ENCODE measurements at places on chromosomes 12 and 14.

DNA sequence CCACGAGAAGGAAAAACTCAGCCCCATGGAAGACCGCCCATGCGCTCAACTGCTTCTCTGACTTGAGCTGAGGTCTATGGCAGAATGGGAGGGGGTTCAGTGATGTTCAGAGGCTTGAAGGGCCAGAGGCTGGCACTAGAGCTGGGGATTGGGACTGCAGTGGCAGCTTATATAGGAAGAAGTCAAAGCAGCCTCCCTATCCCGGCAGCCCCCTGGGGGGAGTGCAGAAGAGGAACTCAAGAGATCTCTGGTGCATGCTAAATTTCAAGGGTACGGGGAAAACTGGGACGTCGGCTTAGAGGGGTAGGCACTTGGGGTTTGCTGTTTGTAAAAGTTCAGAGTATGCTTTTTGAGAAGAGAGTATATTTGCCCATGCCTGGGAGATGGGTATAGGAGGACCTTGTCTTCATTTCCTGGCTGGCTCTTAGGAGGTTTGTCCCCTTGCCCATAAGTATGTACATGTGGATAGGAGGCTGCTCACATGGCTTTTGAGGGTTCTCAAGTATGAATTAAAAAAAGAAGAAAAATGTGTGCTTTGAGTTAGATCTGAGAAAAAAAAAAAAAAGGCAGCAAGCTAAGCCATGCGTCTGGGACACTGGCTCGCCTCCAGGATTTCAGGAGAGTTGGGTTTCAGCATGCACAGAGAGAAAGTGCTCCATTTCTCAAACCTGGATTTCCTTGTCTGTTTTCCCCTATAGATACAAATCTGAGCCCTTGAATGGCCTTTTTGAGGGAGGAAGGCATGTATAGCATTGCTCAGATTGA, 3.2 kb upstream of the MEG3 start:
- H3K27ac ChIP-seq: no peak overlapping the region
- no peak for DNase-seq
- no peaks in the 10 kb centered on the region for H3K36me3 ChIP-seq
- no peak overlapping the region for H3K4me3 ChIP-seq
- H3K4me1 ChIP-seq: peaks cover 9% of the 10 kb centered on the region

- H3K4me3 ChIP-seq: no peak overlapping the region
- peaks cover 15% of the 10 kb centered on the region for H3K4me1 ChIP-seq
- H3K36me3 ChIP-seq: no peaks in the 10 kb centered on the region
- H3K27ac ChIP-seq: no peak overlapping the region
These were observed 31.7 kb downstream of the RPGRIP1 start for GRCh38 chr14:21311614-21312013.

DNA sequence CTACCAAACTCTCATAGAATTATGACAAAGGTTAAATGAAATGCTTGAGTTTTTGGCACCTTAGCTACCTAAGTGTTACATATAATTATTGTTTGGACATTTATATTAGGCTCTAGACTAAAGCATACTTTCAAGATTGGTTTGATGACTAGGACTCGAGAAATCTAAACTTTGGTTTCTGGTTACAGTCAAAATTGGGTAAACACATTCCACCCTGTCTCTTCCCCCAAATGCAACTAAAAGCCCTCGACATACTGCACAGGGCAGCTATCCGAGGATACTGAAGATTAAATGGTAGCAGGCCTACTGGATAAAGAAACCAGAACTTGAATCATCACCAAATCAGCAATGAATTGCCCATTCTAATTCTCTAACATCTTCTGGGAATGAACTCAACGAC, 369.1 kb downstream of the PRKD1 start:
- no peaks in the 10 kb centered on the region for H3K36me3 ChIP-seq
- no peak for DNase-seq
- no peak overlapping the region for H3K27ac ChIP-seq
- no peak overlapping the region for H3K4me3 ChIP-seq
- no peaks in the 10 kb centered on the region for H3K27me3 ChIP-seq

DNA sequence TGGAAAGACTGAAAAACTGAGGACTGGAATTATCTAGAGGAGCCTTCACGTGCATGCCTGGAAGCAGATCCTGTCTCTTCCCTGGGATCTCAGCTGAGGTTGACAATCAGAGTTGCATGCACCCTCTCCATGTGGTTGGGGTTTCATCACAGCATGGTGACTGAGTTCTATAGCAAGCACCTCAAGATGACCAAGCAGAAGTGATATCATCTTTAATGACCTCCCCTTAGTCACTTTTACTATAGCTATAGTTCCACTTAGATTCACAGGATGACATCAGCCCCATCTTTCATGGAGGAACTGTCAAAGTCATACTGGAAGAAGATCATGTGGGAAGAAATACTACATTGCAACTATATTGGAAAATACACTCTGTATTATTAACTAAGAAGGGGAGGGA, 105.8 kb upstream of the ATXN7L3B start:
- no peak for DNase-seq
- no peaks in the 10 kb centered on the region for H3K27me3 ChIP-seq
- H3K27ac ChIP-seq: no peak overlapping the region
- no peaks in the 10 kb centered on the region for H3K36me3 ChIP-seq
- H3K4me3 ChIP-seq: no peak overlapping the region

GRCh38 chr12:28158353-28158752, 31.9 kb upstream of the CCDC91 start:
- no peak for DNase-seq
- H3K27ac ChIP-seq: no peak overlapping the region
- no peaks in the 10 kb centered on the region for H3K4me1 ChIP-seq
- no peak overlapping the region for H3K4me3 ChIP-seq
- no peaks in the 10 kb centered on the region for H3K36me3 ChIP-seq

DNA sequence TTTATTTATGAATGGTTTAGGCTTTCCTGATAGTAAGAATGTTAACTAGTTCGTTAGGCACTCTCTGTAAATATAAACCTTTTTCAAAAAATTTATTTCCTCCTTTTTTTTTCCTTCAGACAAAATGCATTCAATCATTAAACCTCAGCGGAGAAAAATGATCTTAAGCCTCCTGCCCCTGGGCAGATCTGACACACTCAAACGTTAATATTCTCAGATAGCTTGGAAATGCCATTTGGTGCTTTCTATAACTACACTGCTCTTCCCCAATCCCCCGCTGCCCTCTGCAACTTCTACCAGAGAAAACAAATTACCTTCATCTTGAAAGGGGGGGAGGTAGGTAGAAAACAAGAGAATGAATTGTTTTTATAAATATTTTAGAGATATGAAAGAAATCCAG, 521.2 kb downstream of the MED13L start:
- no peak overlapping the region for H3K27ac ChIP-seq
- no peaks in the 10 kb centered on the region for H3K36me3 ChIP-seq
- H3K4me1 ChIP-seq: no peaks in the 10 kb centered on the region
- DNase-seq: no peak
- no peak overlapping the region for H3K4me3 ChIP-seq

DNA sequence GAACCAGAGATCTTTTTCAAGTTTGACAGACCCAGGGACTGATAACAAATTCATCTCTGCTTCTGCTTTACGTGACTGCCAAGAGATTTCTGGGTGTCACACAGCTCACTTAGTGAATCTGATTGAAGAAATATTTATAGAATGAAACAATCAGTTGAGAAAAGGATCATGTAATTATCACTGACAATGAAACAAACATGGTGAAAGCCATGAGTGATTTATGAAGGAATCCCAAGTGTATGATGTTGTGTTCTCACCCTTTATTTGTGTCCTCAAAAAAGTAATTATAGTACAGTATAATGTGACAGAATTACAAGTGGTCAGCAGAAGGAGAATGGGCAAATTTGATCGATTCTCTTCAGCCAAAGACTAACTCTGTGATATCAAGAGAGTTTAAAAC, 177.3 kb downstream of the BMP4 start:
- DNase-seq: no peak
- no peak overlapping the region for H3K27ac ChIP-seq
- no peaks in the 10 kb centered on the region for H3K4me1 ChIP-seq
- H3K4me3 ChIP-seq: no peak overlapping the region
- H3K27me3 ChIP-seq: no peaks in the 10 kb centered on the region

Measured in central memory CD8-positive, alpha-beta T cell (primary cell).